ENCODE measurements at places on chromosomes 7 and 10.
A peak's percentile ranks its signal among the peaks of the same experiment; 100 is the strongest.

DNA sequence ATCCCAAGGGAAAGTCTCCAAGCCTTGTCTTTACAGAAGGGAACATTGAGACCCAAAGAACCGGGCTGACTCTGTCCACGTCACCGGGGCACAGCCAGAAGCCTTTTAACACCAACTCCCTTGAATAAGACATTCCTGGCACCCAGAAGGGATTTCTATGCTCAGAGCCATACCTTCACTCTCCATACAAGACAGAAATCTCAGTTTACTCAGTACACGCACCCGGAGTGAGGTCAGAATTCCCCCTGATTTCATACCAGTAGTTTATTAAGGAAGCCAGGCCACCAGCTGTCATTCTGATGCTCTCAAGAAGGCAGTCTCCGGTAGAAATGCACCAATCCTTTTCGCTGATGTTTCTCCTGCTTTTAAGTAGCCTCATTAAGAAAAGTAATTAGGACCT, 134.2 kb upstream of the KCNMA1 start:
- H3K27ac ChIP-seq, result no peak overlapping the region
- H3K27me3 ChIP-seq, result no peaks in the 10 kb centered on the region
- no peak for DNase-seq
- peaks cover 3% of the 10 kb centered on the region for H3K4me1 ChIP-seq

GRCh38 chr10:133379801-133380666, 972 bp downstream of the PAOX start:
- H3K4me3 ChIP-seq, result peak overlapping the region; percentile 57
- DNase-seq, result no peak
- H3K27me3 ChIP-seq, result no peaks in the 10 kb centered on the region
- H3K27ac ChIP-seq, result no peak overlapping the region
- peaks cover 2% of the 10 kb centered on the region for H3K4me1 ChIP-seq
- peaks cover 2% of the 10 kb centered on the region for H3K36me3 ChIP-seq

DNA sequence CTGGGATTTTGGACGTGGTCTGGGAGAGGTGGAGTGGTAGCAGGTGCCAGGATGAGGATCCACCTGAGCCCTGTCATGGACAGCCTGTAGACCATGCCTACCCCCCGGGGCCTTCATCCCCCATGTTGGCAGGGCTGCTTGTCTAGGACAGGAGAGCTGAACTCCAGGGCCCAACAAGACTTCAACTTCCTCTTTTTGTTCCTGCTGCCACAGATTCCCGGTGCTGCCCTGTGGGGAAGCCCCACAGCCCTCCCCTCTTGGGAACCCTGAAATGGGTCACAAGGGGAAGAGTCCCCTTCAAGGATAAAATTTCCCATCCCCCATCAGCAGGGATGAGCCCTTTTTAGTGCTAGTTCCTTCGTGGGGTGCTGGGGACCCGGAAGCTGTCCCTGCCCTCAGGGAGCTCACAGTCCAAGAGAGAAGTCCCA, 1.3 kb upstream of the CUEDC2 start:
- peaks cover 17% of the 10 kb centered on the region for H3K4me1 ChIP-seq
- peaks cover 13% of the 10 kb centered on the region for H3K27me3 ChIP-seq
- no peak for DNase-seq

DNA sequence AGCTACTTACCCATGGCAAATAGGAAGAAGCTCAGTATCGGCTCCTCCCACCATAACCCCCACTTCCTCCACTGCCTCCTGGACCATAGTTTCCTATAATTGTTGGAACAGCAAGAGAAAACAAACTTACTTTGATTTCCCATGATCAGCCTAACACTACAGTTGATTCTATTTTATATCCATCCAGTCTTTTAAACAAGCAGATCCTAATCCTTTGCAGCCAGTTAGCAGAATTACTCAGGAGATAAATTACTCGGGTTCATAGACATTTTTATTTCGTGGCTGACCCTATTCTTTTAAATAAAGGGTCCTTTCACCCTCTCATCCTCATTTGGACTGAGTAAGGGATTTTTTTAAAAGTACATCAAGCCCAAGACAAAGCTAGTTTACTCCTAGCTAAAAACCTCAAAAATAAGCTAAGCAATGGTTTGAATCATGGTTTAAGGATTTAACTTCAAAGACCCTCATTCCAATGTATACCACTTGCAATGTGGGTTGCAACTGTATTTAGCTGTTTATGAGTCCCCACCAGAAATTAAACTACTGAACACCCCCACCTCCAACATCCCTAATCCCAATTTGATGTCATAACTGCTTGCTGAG, 8.0 kb downstream of the HNRNPA2B1 start:
- peaks cover 92% of the 10 kb centered on the region for H3K36me3 ChIP-seq
- no peak for DNase-seq
- peaks cover 56% of the 10 kb centered on the region for H3K4me1 ChIP-seq
- H3K27me3 ChIP-seq, result no peaks in the 10 kb centered on the region
- no peak overlapping the region for H3K27ac ChIP-seq

- H3K4me1 ChIP-seq, result peaks cover 2% of the 10 kb centered on the region
- no peak overlapping the region for H3K27ac ChIP-seq
- no peaks in the 10 kb centered on the region for H3K36me3 ChIP-seq
- no peak overlapping the region for H3K4me3 ChIP-seq
- no peak for DNase-seq
- peaks cover 6% of the 10 kb centered on the region for H3K27me3 ChIP-seq
These were observed 50.4 kb downstream of the FOXL3 start for GRCh38 chr7:340200-340937.

- no peaks in the 10 kb centered on the region for H3K36me3 ChIP-seq
- H3K4me3 ChIP-seq, result no peak overlapping the region
- H3K27ac ChIP-seq, result no peak overlapping the region
- no peak for DNase-seq
These were observed 12.3 kb upstream of the CCDC172 start for GRCh38 chr10:116311706-116312490.

GRCh38 chr7:85033263-85033662, 153.6 kb downstream of the SEMA3D start:
- H3K27ac ChIP-seq, result no peak overlapping the region
- DNase-seq, result no peak
- no peaks in the 10 kb centered on the region for H3K36me3 ChIP-seq
- no peak overlapping the region for H3K4me3 ChIP-seq

DNA sequence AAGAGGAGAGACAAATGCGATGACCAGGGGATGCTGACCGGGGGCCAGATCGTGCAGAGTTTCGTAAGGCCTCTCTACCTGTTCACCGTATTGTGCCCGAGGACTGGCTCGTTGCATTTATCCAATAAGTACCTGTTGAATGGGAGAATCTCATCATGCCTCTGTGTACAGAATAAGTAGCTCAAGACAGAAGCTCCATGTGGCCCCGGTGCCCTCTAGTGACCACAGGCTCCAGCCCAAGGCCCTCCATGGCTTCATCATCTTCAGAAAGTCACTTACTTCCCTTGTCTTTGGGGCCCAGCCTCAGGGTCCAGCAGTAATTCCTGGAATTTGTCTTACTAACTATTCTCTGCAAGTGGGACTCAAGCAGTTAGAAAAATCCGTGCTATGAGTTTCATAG, 151.0 kb downstream of the CHN2 start:
- no peak for DNase-seq
- no peak overlapping the region for H3K4me3 ChIP-seq
- H3K27ac ChIP-seq, result no peak overlapping the region

DNA sequence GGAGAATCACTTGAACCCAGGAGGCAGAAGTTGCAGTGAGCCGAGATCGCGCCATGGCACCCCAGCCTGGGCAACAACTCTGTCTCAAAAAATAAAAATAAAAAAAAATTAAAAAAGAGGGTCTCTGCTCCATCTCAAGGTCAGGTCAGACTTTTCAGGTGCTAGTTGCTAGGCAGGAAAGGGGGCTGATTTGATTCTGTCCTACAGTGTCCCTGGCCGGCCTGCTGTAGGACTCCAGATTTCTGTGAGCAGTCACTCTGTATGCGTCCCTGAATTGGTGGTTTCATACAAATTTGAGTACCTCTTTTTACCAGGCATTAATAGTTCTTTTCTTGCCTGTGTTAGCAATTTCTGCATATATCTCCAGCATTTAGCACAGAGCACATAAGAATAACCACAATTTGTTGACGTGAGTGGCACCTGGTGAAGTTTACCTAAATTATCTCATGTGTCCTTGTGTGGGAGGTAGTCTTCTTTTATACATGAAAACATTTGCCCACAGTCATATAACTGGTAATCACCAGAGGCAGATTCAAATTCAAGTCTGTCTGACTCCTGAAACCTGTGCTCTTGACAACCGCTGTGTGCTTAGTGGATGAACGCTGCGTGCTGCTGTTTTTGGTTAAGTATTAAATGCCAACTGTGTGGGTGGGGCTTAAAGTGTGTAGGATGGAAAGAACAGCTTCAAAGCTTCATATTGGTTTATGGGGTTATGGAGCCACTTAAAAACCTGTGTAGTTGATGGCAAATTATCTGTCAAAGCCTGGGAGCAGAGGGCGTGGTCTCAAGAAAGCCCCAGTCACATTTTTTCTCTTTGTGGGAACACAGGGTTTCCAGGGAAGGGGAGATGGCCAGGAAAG, 3.2 kb upstream of the ZNF775 start:
- peaks cover 17% of the 10 kb centered on the region for H3K36me3 ChIP-seq
- peaks cover 36% of the 10 kb centered on the region for H3K4me1 ChIP-seq
- no peak overlapping the region for H3K4me3 ChIP-seq
- H3K27ac ChIP-seq, result no peak overlapping the region
- H3K27me3 ChIP-seq, result no peaks in the 10 kb centered on the region
- no peak for DNase-seq

- DNase-seq, result no peak
- H3K4me3 ChIP-seq, result peak overlapping the region; percentile 99
- H3K36me3 ChIP-seq, result no peaks in the 10 kb centered on the region
- H3K27me3 ChIP-seq, result no peaks in the 10 kb centered on the region
- H3K4me1 ChIP-seq, result peaks cover 34% of the 10 kb centered on the region
These were observed 2.2 kb downstream of the FAM53B start for GRCh38 chr10:124741922-124742412.

DNA sequence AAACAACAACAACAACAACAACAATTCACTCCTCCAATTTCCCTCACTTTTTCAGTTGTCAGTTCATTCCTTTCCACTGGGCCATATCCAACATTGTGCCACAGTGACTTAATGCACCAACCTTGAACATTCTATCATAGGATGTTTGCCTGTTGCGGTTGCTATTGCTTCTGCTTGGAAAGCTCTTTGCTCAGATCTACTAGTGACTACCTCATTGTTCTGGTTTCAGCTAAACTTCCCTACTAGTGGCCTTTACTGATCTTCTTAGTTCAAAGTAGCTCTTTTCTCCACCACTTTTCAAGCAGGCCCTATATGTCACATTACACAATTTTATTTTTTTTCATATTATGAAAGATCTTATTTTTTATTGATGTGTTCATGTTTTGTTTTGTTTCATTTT, 9.8 kb upstream of the STEAP4 start:
- no peak overlapping the region for H3K27ac ChIP-seq
- H3K36me3 ChIP-seq, result no peaks in the 10 kb centered on the region
- no peak overlapping the region for H3K4me3 ChIP-seq
- no peaks in the 10 kb centered on the region for H3K27me3 ChIP-seq

DNA sequence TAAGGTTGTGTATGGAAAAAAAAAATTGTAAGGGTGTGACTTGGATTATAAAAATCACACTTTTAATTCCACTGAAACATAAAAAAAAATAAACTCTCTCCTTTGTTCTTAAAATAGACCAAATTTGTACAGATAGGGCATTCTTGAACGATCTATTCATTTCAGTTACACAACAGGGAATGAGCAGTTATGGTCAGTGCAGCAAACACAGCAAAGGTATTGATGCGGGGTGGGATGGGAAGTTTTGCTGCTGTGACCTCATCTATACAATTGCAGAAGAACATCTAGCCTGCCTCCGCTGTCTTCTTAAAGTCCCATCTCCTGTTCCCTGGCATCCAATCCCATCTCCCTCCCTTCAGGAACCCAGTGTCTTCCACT, 580.2 kb downstream of the SUGCT start:
- peaks cover 57% of the 10 kb centered on the region for H3K4me1 ChIP-seq
- no peak for DNase-seq
- peak overlapping the region; percentile 79 for H3K27ac ChIP-seq
- no peaks in the 10 kb centered on the region for H3K36me3 ChIP-seq
- H3K27me3 ChIP-seq, result no peaks in the 10 kb centered on the region
- no peak overlapping the region for H3K4me3 ChIP-seq

DNA sequence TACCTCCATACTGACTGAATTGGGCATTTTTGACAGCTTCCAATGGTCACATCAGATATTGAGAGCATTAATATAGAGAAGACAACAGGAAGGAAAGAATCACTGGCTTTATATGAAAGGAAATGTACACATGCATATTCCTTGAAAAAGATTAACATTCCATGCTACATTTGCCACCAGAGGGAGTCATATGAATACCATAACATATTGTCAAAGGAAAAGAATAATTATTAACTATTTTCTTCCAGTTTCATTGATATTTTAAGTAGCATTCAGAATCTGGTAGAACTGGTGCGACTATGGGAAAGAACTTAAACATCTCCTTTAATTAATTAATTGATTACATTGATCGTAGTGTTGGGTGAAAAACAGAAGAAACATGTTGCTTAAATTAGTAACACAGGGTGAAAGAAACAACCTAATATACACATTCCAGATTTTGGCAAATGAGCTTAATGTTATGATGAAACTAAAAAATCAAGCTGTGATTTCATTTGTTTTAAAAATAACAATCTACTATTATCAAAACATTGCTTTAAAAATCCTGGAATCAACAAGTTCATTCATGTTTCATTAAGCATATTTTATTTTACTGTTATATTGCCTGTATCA, 71.5 kb downstream of the GPR85 start:
- no peak overlapping the region for H3K4me3 ChIP-seq
- H3K27ac ChIP-seq, result no peak overlapping the region
- H3K27me3 ChIP-seq, result no peaks in the 10 kb centered on the region
- no peaks in the 10 kb centered on the region for H3K4me1 ChIP-seq
- H3K36me3 ChIP-seq, result no peaks in the 10 kb centered on the region
